ENCODE measurements at places on chromosomes 2 and 18.
A peak's percentile ranks its signal among the peaks of the same experiment; 100 is the strongest.

DNA sequence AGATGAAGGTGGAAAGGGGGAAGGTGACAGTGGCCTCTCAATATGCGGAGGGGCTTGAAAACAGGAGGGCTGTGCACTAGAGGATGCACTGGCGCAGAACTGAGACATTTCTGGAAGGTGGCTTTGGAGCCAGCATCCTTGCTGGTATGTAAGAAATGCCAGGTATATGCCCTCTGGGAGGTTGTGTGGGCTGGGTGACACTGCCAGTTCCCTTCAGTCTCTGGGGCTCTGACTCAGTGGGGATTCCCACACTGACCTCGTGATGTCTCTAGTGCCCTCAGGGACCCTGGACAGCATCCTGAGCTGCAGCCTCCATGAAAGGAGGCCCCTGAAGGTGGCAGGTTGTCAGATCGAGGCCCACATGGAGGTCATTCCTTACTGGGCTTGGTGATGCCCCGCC, 74.0 kb downstream of the AGAP1 start:
- DNase-seq = no peak

DNA sequence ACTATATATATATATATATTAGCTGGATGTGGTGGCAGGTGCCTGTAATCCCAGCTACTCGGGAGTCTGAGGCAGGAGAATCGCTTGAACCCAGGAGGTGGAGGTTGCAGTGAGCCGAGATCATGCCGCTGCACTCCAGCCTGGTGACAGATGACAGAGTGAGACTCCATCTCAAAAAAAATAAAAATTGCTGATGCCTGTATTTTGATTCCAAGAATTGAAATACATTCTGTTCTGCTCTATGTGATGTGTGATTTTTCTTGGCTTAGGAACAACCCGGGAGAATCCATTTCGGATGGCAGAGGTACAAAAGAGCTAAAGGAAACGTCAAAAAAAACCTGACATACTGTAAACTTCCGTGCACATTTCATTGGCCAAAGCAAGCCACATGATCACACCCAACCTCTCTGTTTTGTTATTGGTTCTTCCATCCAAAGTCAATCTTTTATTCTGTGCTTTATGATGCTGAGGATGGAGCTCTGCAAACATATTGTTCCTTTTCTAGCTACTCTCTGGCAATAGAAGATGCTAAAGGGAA, 478.1 kb upstream of the MAP2 start:
- no peak for DNase-seq

- DNase-seq = no peak
Measured at GRCh38 chr2:169081551-169081950, 12.2 kb downstream of the DHRS9 start.

GRCh38 chr2:226583715-226584114, 215.9 kb downstream of the IRS1 start:
- DNase-seq = peak; percentile 92

DNA sequence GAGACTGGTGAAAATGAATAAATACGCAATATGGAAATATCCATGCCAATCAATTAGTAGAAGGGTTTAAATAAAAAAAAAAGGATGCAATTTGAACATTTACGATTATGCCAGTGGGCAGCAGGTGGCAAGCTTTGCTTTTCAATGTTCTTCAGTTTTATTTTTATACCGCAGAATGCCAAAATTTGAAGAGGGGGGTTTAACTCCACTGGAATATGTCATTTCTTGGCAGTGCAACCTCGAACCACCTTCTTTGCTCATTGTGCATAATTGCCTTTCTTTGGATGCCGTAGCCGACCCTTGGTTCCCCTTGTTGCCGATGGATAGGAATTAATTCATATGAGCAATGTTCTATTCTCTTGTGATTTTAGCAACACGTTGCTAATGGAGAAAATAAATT, 88.0 kb downstream of the LTBP1 start:
- peak; percentile 55 for DNase-seq

GRCh38 chr2:196849895-196850294, 40.7 kb upstream of the C2orf66 start:
- peak; percentile 36 for DNase-seq

GRCh38 chr2:191149391-191149790, 1.4 kb downstream of the STAT4 start:
- DNase-seq = no peak

DNA sequence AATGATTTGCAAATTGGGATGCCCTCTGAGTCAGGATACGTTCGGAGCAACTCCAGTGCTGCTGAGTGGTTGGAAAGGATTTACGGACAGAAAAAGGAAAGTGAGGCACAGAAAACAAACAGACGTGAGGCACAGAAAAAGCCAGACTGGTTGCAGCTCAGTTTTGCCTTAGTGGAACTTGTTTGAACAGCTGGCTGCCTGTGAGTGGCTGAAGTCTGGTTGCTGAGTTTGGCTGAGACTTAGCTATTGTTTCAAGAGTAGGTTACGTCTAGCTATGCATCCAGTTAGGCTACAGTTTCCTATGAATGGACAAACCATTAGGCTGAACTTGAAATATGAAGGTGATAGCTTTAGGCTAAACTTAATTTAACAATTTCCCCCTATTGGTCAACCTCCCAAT, 256.6 kb downstream of the VAPA start:
- DNase-seq = no peak

GRCh38 chr2:158809816-158810215, 14.7 kb downstream of the DAPL1 start:
- no peak for DNase-seq

DNA sequence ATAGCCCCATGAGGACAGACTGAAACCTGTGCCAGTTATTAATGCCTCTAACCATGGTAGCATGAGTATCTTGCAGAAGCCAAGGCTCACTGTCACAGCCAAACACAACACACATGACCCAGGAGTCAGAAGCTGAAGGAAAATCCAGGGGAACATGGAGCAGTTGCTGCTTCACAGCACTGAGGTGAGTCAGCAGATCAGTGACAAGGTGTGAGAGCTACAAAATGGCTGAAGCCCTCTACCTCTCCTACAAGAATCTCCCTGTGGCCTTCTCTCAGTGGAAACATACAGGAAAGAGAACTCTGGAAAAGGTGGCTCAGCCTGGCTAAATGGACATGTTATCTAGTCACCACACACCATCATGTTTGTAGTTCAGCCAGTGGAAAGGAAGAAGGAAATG, 93.5 kb downstream of the NAB1 start:
- DNase-seq = no peak

GRCh38 chr2:145563741-145564615, 1044.1 kb upstream of the ZEB2 start:
- peak; percentile 44 for DNase-seq

DNA sequence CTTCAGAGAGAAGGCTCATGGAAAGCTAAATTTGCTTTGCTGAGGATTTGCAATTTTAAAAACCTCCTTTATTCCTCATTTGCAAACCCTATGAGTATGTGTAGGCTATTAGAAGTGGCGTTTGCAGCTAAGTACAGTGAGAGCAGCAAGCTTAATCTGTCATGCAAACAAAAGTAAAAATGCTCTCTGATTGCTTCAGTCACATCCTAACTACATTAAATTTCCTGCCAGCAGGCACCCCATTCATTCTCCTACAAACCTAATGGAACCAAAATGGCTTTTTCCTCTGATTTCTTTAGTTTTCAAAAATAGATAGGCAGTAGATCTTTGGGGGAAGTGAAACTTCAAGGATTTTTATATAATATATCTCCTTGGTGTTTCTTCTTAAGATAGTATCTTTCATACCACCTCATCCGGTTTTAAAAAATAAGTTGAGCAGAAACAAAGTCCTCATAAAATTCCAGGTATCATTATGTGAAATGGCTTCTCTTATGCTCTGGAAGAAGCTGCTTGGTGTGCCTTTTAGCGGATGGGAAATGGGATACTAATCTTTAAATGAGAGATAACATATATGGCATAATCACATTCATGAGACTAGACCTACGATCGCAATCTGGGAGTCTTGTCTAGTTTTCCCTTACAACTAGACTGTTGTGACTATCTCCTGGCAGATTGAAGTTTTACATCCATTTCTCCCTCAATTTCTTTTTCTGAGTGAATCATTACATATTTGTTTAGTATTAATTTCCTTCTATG, 49.1 kb downstream of the CLIP4 start:
- DNase-seq = no peak

DNA sequence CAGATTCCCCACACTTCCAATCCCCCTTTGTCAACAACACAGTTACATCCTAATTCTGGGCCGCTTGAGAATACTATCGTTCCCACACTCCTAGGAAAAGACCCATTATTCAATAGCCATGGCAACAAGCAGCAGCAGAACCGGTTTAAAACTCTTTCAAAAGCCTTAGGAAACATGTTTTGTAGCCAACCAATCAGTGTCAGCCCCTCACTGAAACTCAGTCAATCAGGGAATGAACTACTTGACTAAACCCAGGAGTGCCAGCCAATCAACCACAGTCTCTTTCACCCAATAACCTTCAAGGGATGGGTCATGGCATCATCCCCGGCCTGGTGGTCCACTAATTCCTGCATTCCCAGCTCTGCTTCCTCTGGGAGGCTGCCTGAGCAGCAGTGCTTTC, 204.8 kb upstream of the HS6ST1 start:
- DNase-seq = no peak

Measured in fibroblast of upper back skin (primary cell).